ENCODE measurements at places on chromosomes 11 and 22. TPM values are rescaled to one million over a fixed set of nuclear protein-coding genes. Genes with fewer than 3 reads are reported as not detected.
A peak's percentile ranks its signal among the peaks of the same experiment; 100 is the strongest.

DNA sequence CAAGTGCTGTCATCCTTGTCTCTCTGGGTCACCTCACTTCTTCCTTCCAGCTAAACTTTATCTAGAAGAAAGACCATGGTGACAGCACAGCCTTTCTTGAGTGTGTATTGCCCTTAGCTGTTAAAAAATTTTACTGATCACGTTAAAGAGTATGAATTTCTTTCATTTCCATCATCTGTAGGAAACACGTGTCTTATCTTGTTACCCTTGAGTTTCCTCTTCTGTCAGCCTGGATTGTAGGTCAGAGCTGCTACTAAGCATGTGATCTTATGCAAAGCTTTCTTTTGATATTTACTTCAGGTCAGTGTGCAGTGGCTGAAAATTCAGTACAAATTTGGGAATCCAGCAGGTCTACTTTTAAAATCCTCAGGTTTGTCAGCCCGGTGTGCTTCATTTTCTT lies 512.2 kb upstream of the ARHGAP42 start:
- no peaks in the 10 kb centered on the region for H3K27me3 ChIP-seq
- no peak overlapping the region for H3K27ac ChIP-seq
- H3K4me3 ChIP-seq: no peak overlapping the region
- DNase-seq: no peak

- no peaks in the 10 kb centered on the region for H3K27me3 ChIP-seq
- H3K4me1 ChIP-seq: no peaks in the 10 kb centered on the region
- H3K36me3 ChIP-seq: no peaks in the 10 kb centered on the region
- no peak overlapping the region for H3K27ac ChIP-seq
- no peak overlapping the region for H3K4me3 ChIP-seq
These were observed 245.8 kb downstream of the METTL15 start for GRCh38 chr11:28353991-28354390.

Gene TMPRSS4
- 0.40 TPM for total RNA-seq

Gene C11orf91
- total RNA-seq: 0.40 TPM

Gene INPP5J
- total RNA-seq: 0.39 TPM

- peaks cover 6% of the 10 kb centered on the region for H3K36me3 ChIP-seq
- no peak overlapping the region for H3K27ac ChIP-seq
- H3K4me3 ChIP-seq: no peak overlapping the region
- H3K27me3 ChIP-seq: no peaks in the 10 kb centered on the region
These were observed 103.2 kb downstream of the ZBTB16 start for GRCh38 chr11:114162719-114163123.

GRCh38 chr11:9003573-9004182 lies at the start of gene NRIP3:
NRIP3 (minus strand) TSS chr11:9004001; CDS start chr11:9003935, 66 bp downstream.
- peak within 1 kb of the TSS; percentile 36 for H3K27ac ChIP-seq
- peaks cover 15% of the 10 kb centered on the region for H3K4me1 ChIP-seq
- H3K27me3 ChIP-seq: peaks cover 80% of the 10 kb centered on the region
- peak within 1 kb of the TSS; percentile 78 for H3K4me3 ChIP-seq
- no peaks in the 10 kb centered on the region for H3K36me3 ChIP-seq

Gene KLHDC7B
- total RNA-seq: 18.8 TPM

GRCh38 chr11:5910540-5910939 lies 17.5 kb downstream of the OR52E5 start:
- peaks cover 5% of the 10 kb centered on the region for H3K27me3 ChIP-seq
- no peaks in the 10 kb centered on the region for H3K4me1 ChIP-seq
- no peak overlapping the region for H3K4me3 ChIP-seq

- DNase-seq: no peak
- no peaks in the 10 kb centered on the region for H3K4me1 ChIP-seq
- H3K27ac ChIP-seq: no peak overlapping the region
- H3K36me3 ChIP-seq: no peaks in the 10 kb centered on the region
- H3K27me3 ChIP-seq: no peaks in the 10 kb centered on the region
These were observed 67.3 kb upstream of the BARX2 start for GRCh38 chr11:129308241-129308865.

Measured in activated naive CD8-positive, alpha-beta T cell treated with anti-CD3 and anti-CD28 coated beads, Interleukin-2, amount 10 ng/mL, durations not matched to agents 7 days and 5 days (primary cell).